ENCODE measurements at places on chromosomes 12 and 14. TPM values are rescaled to one million over a fixed set of nuclear protein-coding genes. Genes with fewer than 3 reads are reported as not detected.

DNA sequence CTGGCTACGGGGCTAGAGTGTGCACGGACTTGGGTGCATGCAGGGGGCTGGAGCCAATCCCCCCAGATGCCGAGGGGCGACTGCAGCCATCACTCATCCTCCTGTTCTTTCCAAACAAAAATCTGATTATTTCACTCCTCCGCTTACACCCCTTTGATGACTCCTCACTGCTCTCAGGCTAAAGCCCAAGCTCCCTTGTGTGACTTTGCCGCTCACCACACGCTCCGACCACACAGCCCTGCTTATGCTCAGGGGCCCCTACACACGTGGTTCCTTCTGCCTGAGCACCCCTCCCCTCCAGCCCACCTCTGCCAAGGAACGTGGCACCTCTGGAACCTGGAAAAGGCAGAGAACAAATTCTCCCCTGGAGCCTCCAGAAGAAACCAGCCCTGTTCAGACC, 13.7 kb downstream of the CHFR start:
- DNase-seq: no peak

GRCh38 chr12:115024531-115024930, 340.6 kb upstream of the TBX3 start:
- DNase-seq: no peak

Gene NAB2
- 22.7 TPM for total RNA-seq

Gene FSCB
- total RNA-seq: not detected

Gene ACSS3
- total RNA-seq: 18.5 TPM

DNA sequence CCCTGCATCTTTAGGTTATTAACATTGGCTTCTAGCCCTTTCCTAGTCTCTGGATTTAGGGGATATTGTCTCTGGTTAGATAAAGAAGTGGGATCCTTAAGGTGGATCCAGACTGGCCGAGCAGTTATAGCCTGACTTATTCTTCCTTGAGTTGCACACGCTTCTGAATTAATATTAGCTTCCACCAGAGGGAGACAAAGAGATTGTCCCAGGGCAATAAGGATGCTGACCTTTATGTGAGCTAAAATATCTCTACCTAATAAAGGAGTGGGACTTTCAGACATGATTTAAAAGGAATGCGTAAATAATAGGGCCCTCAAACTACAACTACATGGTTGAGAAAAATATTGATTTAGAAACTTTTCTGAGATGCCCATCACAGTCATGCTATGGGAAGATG, 139.7 kb downstream of the SLCO1B3 start:
- DNase-seq: no peak

- DNase-seq: no peak
Measured at GRCh38 chr14:70882776-70883492, 24.3 kb upstream of the PCNX1 start.

GRCh38 chr12:43104494-43104893, 447.5 kb downstream of the ADAMTS20 start:
- no peak for DNase-seq

- DNase-seq: no peak
Measured at GRCh38 chr12:51798501-51798900, 50.0 kb downstream of the FIGNL2 start.

DNA sequence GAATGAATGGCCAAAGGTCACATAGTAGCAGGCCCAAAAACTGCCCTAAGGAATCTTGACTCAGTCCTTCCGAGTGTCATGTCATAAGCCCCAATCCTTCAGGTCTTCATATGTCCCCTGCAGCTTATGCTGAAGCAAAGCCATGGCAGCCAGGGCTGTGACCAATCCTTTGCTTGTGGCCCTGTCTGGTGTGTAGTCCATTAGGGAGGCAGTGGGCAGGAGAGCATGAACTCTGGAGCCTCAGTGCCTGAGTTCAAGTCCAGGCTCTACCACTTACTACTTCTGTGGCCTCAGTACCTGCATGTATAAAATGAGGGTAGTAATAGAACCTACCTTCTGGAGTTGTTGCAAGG, 20.3 kb downstream of the PLEKHG3 start:
- DNase-seq: no peak

DNA sequence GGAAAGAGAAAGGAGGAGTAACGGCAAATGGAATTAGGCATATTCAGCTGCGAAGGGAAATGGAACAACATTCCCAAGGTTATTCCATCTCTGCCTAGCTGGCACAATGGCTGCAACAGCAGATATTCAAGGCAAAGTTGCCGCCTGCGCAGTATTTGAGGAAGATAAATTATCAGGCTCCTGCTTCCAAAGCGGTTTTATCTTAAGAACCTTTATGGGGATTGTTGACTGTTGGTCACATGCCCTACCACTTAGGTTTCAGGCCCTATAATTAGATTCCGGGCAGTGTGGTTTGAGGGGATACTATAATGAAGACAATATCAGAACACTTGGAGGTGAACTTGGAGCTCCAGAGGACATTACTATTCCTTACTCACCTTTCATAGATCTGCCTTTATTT, 99.7 kb downstream of the FGD4 start:
- DNase-seq: no peak

Gene MYH6
- total RNA-seq: 12,862 TPM

- no peak for DNase-seq
Measured at GRCh38 chr12:16524378-16524777, 81.6 kb downstream of the LMO3 start.

GRCh38 chr14:72630374-72630773, 263.5 kb downstream of the DPF3 start:
- no peak for DNase-seq

DNA sequence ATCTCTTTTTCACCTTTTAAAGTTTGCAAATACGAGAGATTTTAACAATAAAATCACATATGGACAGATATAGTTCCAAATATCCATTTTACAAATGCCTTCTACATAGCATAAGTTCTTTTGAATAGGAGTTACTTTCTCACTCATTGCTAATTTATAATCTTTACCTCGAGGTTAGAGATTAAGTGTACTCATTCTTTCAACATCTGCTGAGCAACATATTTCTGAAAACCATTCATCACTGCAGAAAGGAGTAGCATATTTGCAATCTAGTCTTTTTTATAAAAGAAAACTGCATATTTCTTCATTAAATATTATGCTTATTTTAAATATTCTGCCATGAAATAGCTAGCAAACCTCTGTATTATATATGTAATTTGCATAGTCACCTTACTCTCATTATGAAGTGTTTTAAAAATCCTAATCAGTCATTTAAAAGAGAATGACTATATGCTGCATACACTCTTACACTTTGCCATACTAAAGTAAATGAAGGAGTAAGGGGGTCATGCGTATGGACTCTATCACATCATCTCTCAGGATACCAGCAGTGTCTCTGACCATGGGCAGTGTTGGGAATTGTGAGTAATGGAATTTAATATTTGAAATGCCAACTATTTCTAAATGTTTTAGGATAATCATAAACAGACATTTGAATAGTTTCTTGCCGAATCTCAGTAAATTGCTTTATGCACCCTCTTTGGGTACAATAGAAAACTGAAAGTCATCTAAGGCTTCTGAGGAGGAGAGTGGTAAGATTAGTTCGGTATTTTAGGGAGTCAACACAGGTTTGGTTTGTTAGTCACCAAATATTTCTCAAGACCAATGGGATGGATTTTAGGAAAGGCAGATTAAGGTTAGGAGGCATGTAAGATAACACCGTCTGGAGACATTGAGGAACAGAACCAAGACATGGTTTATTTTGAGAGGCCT, 524.8 kb upstream of the ATP2B1 start:
- no peak for DNase-seq

DNA sequence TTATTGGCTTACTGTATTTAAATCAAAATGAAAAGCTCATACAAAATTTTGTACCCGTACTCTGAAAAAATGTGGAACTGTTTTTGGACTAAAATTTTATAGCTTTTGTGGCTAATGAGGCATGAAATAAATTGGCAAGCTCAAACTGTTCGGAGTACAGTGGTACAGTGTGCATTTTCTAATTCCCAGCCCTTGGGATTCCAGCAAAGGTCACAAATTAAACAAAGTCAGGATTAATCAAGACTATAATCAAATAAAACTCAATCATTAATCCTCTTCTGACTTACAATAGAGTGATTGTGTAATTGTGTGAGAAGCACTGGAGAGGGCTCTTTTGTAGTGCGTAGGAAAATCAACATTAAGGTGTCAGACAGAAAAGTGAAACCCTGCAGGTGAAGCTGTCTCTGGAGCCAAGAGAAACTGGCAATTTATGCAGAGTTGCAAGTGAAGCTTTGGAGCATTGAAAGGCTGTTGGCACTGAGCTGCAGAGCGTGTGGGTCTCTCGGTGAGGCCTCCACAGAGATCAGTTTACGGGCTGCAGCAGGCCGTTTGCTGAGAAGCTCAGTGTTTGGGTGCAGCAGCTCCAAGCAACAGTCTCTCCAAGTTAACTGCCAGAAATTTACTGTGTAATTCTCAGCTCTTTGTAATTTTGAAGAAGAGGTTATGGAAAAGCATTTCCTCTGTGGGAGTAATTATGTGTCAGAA, 275.9 kb downstream of the FBXL14 start:
- DNase-seq: peak; percentile 41

DNA sequence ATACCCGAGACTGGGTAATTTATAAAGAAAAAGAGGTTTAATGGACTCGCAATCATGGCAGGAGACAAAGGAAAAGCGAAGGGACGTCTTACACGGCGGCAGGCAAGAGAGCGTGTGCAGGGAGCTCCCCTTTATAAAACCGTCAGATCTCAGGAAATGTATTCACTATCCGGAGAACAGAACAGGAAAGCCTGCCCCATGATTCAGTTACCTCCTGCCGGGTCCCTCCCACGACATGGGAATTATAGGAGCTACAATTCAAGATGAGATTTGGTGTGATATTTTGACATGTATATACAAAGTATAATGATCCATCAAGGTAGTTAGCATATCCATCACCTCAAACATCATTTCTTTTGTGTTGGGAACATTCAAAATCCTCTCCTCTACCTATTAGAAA, 2.3 kb upstream of the CDCA4 start:
- no peak for DNase-seq

Gene CDCA3
- 1.2 TPM for total RNA-seq

Gene IQSEC3
- total RNA-seq: 3.6 TPM

DNA sequence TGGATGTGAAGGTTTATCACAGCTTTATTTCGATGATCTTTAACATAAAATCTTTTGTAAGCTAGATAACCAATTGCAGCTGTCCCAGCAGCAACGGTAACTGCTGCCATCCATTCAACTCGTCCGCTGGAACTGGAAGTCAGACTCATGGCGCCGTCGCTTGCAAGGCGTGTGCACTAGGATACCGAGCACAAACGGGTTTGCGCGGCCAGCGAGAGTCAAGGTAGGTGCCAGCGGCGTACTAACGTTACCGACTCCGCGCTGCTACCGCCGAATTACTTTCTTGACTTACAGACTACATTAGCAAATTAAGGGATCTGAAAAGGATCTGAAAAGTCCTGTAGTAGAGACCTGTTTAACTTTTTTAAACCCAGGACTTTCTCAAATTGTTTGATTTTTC, 47.4 kb upstream of the PRICKLE1 start:
- no peak for DNase-seq
